ENCODE measurements at places on chromosomes 3 and 15.

DNA sequence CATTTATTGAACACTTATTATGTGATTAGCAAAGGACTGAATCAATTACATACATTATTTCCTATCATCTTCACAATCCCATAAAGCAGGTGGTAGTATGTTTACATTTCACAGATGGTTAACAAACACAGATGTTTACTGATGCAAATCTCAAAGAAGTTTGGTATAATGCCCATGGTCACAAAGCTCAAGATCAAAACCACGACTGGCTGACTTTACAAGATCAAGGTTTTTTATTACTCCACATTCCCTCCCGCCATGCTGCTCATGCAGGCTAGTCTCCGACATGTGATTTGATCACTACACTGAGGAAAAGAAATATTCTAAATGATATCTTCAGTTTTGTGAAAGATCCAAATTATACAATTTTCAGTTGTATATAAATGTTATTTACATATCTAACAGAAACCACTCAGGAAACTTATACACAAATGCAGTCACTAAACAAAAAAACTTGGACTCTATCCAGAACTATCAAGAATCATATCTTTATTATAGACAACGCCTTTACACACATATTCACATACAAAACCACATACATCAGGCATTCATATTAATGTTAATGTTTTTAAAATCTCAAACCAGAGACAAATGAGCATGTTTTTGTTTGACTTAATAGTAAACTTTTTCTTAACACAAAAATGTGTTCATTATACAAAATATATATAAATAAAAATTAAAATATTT, 235.5 kb downstream of the SCAPER start:
- no peak for DNase-seq

DNA sequence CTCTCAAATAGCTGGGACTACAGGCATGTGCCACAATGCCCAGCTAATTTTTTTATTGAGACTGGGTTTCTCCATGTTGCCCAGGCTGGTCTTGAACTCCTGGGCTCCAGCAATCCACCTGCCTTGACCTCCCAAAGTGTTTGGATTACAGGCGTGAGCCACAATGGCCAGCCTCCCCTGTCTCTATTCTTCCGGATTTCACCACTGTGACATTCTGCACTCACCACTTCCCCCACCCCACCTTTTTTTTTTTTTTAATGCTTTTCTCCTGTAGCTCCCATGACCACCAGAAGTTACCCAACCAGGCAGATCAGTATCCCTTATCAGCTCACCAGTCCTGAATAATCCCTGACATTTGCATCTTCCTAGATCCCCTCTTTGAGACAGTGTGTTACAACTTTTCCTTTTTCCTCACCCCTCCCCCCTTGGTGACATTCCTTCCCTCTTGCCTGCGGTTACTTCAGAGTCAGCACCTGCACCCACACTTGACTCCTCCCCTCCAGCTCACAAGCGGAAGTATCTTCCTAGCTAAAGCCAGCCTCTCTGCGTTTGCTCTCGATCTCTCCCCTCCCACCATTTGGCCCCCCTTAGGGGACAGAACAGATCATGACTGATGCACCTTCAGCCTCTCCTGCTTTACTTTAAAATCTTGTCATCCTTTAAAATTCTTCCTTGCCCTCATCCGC, 13.5 kb upstream of the ZNF592 start:
- peak; percentile 29 for DNase-seq

DNA sequence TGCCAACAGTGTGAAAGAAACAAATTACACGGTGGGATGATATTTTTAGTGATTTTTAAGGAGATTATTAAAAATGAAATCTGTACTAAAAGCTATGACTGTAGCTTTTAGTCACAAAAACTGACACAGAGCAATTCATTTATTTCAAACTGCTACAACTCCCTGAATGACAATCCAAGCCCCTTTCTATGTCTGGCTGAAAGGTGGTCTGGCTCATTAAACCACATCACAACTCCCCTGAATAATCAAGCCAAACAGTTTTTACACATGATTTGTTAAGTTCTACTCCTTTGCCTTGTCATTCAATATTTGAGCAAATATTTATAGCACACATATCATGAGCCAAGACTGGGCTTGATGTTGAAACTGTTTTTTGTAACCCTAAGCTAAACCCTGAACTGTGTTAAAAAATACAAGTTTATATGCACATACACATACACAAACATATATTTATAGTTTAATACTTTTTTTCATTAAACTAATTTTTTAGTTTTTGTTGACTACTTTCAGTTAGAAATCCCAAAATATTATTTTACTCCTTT, 125.5 kb downstream of the RBMS3 start:
- DNase-seq, result no peak

DNA sequence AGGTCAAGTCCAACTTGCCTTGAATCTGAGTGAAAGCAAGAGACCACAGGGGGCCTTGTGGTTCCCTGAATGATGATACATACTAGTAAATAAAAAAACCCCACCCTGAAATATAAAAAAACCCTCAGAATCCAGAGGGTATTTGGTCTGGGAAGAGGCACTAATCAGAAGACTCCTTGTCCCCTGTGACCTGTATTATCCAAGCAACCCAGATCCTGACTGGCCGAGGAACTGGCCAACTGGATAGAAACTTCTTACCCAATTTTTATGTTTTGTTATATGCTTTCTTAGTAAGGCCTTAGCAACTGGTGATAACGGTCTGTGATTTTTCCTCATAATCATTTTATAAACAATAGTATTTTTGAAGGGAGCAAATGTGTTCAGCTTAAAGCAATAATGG, 17.5 kb downstream of the ABI3BP start:
- DNase-seq, result no peak

DNA sequence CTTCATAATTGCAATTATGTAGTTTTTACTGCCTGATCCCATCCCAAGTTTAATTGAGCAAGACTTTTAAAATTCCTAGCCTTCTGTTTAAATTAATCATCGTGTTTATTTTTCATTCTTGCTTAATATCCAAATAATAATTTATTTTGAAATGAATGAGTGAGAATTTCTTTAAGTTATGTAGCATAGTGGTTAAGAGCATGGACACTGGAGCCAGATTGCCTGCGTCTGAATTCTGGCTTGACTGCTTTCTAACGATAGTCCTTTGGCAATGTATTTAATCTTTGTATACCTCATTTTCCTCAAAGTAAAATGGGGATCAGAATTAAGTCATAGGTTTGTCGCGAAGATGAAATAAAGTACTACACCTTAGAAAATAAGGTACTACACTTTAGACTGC, 71.4 kb downstream of the LRRC49 start:
- no peak for DNase-seq

- no peak for DNase-seq
Measured at GRCh38 chr3:178353006-178353694, 183.1 kb upstream of the KCNMB2 start.

- no peak for DNase-seq
Measured at GRCh38 chr3:161577662-161578061, 81.1 kb downstream of the OTOL1 start.

DNA sequence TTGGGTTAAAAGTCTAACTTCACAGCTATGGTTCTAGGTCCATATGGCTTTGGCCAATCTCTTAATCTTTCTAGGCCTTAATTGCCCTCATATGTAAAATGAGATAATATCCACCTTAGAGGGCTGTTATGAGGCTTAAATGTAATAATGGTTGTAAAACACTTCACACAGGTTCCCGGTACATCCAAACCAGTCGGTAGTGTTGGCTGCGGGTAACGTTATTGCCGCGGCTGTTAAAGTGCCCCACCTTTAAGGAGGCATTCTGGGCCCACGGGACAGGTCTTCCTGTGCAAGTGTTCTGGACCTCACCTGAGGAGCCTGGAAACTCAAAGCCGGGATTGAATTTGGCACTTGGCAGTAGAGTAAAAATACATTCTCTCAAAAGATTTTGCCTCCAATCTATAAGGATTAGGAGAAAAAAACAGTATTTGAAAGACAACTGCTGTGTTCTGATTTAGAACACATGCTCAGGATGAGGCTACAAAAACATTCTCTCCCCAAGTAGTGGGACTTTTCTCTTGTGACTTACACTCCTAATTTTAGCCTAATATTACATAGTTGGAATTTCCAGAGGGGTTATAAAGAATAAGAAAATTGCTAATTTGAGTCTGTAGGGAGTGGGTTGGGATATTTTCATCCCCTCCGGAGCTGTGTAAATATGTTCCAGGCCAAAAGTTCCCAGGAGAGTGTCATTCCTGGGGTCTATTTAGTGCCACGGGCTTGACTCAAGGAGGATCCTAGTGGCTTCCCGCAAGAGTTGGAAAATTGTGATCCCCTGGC, 44.9 kb upstream of the TSEN2 start:
- no peak for DNase-seq

DNA sequence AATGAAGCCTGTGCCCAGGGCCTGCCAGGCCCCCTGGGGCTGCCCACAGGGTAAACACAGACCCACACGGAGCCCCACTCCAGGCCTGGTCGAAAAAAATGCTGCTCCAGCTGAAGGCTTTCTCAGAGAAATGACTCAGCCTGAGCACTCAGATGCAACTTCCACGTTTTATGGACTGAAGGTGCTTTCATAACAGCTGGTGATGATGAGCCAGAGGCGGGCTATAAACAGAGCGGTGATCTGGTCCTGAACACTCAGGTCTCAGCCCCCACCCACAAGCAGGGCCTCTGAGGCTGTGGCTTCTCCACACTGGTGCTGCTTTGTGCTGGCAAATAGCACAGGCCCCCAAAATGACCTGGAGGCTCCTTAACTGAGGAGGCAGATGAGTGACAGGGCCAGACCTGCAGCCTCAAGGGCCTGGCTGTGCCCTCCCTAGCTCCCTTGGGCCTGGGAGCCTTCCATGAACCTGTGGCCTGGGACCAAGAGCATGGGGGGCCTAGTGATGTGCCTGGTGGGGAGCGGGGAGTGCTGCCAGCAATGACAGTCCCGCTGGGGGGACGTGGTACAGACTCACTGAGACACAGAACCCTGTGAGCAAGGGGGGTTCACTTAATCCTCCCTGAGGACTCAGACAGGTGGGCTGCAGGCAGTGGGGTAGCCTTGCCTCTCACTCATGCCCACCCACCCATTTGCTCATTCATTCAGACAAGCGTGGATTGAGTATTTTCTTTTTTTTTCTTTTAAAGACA, 23.0 kb upstream of the FURIN start:
- no peak for DNase-seq

DNA sequence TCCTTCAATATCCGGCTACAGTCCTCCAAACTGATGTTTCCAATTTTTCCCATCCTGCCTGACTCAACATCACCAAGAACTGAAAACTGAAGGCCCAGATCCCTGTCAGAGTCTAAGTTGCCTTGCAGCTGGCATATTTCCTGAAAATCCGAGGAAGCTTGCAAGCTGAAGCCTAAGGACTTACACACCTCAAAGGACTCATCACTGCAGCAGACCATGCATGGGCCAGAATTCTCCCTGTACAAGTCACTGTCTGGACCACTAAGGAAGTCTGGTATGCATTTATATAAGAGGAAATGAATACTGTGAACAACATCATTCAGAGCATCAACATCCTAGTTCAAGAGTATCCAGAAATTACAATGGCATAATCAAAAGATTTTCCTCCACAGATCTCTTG, 548.8 kb upstream of the MDFIC2 start:
- DNase-seq, result no peak

- no peak for DNase-seq
Measured at GRCh38 chr3:194686816-194687637, 1.3 kb downstream of the FAM43A start.

DNA sequence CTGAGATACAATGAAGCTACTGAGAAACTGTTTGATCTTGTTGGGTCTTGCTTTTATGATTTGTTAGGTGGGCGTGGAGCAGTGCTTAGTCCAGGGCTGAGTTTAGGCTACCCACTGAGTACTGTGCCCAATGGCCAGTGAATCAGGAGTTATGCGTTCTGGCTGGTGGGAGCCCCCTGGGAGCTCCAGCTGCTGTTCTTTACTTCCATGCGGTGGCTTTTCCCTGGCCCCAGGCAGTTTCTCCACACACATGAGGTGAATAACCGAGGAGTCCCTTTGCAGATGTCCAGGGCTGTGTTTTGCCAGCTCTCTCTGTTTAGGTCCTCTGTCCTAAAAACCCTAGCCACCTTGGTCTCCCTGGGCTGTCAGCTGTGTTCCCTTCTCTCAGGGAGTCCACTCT, 106.5 kb downstream of the KLF13 start:
- no peak for DNase-seq

DNA sequence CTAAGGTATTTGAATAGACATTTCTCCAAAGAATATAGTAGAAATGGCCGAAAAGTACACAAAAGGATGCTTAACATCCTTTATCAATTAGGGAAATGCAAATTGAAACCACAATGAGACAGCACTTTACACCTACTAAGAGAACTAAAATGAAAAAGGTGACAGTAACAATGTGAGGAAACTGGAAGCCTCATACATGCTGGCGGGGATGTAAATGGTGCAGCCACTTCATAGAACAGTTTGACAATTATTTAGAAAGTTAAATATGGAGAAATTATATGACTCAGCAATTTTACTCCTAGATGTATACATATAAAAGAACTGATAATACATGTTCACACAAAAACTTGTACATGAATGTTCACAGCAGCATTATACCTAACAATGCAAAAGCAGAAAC, 13.4 kb downstream of the SPICE1 start:
- DNase-seq, result no peak

DNA sequence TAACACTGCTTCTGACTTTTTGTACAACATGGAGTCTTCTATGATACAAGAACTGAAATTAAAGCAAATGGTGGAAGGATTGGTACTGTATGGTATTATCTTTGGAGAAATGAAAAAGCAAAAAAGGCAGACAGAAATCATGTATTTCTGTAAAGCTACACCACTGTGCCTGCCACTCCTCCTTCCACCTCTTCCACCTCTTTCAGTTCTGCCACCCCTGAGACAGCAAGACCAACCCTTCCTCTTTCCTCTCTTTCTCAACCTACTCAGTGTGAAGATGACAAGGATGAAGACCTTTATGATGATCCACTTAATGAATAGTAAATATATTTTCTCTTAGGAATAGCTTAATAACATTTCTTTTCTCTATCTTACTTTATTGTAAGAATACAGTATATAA, 57.0 kb downstream of the CD200 start:
- DNase-seq, result no peak

DNA sequence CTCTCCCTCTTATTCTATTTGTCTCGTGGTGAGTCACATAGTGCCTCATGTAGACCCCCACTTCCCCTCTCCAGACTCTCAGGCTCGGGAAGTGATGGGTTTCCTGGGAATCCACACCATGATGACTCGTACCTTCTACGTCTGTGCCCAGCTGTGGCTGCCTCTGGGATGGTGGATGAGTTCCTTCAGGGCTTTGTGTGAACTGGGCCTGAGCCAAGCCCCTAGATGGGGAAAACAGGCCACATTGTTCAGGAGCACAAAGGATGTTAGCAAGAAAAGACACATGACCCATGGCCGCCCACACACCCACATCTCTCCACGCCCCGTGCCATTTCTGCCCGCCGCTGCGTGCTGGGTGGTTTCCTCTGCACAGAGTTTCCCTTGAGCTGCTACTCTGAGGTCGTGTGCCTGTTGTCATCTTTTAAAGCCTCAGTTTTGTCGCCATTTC, 10.5 kb downstream of the ISG20 start:
- peak; percentile 40 for DNase-seq

DNA sequence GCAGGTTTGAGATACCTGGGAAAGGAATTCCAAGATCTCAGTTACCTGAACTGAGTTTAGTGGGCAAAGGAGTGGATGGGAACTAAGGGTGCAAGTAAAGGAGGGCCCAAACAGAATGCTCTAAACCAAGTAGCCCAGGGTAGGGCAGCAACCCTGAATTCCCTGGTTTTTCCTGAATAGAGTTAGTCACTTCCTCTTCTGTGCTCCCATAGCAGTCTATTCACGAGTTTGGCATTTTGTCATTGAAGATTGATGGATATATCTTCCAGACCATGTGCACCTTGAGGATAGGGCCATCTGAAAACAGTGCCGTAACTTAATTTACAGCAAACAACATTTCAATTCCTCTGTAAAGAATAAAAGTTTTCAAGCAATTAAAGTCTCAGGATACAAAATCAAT, 18.5 kb upstream of the PTX3 start:
- no peak for DNase-seq

Measured in stimulated activated CD4-positive, alpha-beta T cell treated with anti-CD3 and anti-CD28 coated beads, Interleukin-15, amount 100 ng/mL, for 1 hour (primary cell).